ENCODE measurements at places on chromosomes 4 and X.

DNA sequence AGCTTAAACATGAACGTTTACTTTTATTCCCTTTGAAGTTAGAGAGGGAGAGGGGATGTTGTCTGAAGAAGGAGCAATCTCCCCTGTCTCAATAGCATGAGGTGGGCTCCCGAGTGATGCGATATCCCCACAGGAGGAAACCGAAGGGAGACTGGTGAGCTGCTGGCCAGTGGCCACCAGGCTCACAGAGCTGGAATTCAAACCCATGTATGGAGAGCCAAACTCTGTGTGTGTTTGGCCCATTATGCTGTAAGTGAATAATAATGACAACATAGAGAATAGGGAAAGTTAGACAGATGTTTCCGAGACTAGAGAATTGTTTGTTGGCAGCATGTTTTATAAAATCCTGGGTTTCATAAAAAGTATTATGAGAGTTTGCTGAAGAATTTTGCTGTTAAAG lies 66.1 kb upstream of the CLNK start:
- no peak for DNase-seq

- no peak for DNase-seq
Observed at GRCh38 chr4:173883821-173884220, 353.8 kb upstream of the HAND2 start.

GRCh38 chr4:12359420-12359819 lies 930.7 kb upstream of the HS3ST1 start:
- no peak for DNase-seq

- DNase-seq = peak; percentile 92
Observed at GRCh38 chrX:66728818-66729271, 90.0 kb upstream of the EDA2R start.

DNA sequence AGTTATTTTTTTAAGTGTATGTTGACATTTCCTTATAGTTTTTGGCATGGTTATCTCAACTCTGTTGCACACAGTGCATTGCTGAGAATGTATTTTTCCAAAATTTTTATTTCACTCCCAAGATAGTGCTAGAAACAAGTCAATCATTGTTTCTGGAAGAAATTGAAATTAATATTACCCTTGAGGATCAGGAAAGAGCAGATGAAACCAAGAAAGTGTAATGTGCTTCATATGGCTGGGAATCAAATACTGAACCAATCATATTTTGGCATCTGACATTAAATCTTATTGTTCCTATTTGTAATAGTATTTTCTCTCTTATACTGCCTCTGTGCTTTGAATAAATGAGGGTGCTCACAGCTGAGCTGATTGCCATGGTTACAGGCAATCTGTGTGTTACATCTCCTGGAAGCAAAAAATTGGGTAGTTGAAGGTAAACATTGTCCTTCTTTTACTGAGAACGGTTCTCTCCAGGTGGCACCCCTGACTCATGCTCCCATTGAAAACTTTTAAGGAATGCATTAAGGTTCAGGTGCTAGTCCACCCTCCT lies 358.2 kb upstream of the NR3C2 start:
- DNase-seq = no peak

- peak; percentile 57 for DNase-seq
Observed at GRCh38 chrX:153780678-153781427, at the start of gene SRPK3. SRPK3 (plus strand) TSS chrX:153781041; CDS start chrX:153781087, 46 bp downstream.

DNA sequence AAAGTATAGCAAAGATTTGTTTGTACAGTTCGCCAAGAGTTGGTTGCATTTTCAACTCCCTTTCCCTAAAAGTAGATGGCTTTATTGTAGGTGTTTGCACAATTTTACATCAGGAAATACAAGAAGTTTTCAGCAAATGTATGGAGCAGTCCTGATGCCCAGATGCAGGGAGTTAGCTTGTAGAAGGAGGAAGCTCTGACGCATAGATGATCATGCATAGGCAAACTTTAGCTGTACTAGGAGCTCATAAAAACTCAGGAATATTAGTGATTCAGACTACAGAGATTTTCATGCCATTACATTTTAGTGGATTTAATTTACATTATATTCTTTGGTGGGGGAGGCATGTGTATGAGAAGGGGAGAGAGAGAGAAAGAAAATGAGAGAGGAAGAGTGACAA lies 62.9 kb downstream of the TMPRSS11D start:
- DNase-seq = no peak

DNA sequence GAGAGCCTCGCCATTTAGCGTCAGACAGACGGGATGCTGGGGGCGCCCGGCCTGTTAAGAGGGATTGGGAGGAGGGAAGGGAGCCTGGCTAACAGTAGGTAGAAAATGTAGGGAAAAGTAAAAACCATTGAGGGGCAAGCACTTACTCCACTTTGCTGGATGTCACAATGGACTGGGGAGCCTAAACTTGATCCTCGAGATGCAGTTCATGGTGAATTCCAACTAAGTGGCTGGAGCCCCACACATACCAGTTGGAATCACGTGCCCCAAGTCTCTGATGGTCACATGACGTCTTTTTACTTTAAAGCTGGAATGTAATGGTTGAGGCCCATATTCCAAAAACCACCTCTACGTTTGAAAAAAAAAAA lies 1.5 kb downstream of the PLS3 start:
- DNase-seq = no peak

- no peak for DNase-seq
Observed at GRCh38 chrX:13126775-13127174, 82.4 kb upstream of the FAM9C start.

GRCh38 chr4:183504930-183505610 lies at the start of gene ING2:
ING2 (plus strand) TSS chr4:183505058; CDS start chr4:183505196, 138 bp downstream.
- peak; percentile 64 for DNase-seq

DNA sequence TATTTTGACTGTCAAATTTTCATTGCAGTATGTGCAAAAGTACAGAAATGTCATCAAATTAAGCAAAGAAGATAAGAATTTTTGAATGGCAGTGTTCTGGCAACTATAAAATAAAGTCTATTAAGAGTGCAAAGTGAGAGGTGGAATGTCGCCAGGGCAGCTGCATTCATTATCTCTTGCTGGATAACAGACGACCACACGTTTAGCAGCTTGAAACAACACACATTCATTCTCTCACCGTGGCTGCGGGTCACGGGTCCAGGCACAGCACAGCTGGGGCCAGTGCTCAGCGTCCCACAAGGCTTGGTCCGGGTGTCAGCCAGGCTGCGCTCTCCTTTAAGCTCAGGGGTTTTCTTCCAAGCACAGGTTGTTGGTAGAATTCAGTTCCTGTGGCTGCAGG lies 113.9 kb downstream of the GPR143 start:
- DNase-seq = no peak

DNA sequence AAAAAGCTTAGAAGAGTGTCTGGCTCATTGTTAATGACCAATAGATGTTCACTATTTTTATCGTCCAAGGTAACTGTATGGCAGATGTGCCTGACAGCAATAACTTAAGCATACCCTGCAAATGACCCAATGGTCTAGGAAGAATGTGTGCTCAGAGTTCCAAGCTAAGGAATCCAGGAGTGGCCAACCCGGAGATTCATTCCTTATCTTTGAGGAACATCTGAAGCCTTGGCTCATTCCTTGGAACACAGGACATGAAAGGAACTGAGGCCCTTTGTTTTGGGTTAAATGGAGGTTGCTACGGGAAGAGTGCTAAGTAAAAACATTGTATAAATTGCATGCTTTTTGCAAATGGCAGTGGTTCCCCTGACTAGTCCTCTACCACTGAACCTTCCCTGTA lies 38.9 kb upstream of the EFNB1 start:
- peak; percentile 44 for DNase-seq

GRCh38 chr4:152462047-152462446 lies 73.8 kb downstream of the FBXW7 start:
- DNase-seq = no peak

DNA sequence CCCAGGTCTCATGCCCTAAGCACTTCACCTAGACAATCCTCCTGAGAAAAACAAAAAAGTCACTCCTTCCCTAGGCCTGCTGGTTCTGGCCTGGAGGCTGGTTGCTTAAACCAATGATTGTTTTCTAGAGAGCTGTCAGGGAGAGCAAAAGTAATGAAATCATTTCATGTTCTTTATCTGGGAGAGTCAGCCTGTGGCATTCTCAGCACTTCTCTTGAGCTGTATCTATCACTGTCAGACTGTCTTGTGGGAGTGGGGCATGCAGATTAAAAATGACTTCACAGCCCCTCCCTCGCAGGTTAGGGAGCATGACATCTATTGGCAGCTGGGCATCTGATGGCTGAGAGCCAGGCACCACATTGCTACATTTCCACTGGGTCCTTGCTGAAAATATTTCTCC lies 20.4 kb upstream of the TMEM154 start:
- peak; percentile 79 for DNase-seq

GRCh38 chr4:169464080-169464479 lies 148.3 kb downstream of the NEK1 start:
- no peak for DNase-seq

DNA sequence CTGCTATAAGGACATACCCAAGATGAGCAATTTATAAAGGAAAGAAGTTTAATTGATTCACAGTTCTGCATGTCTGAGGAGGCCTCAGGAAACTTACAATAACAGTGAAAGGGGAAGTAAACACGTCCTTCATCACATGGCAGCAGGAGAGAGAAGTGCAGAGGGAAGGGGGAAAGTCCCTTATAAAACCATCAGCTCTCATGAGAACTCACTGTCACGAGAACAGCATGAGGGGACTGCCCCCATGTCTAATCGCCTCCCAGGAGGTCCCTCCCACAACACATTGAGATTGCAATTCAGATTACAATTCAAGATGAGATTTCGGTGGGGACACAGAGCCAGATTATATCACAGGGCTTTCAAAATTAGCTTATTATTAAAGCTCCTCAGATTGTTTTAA lies 209.5 kb upstream of the PPP3CA start:
- no peak for DNase-seq

DNA sequence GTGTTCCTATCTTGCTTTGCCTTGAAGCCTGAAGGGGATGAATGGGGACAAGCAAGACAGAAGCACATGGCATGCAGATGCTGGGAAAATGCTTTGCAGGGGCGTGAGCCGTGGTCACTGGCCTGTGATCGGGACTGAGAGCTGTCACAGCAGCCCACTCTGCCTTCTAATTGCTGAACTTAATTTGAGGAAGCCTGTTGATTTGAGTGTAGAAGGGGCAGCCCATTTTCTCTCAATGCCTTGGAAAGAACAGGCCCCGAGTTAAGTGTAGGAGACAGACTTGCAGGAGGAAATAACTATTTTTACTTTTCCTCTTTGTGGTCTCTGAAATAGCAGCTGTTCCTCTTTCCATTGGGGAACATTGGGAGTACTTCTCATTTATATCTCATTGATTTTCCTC lies 26.1 kb upstream of the TBC1D1 start:
- DNase-seq = no peak

- DNase-seq = no peak
Observed at GRCh38 chr4:98969878-98970785, 25.4 kb upstream of the METAP1 start.

GRCh38 chrX:19046343-19047215 lies 62.7 kb upstream of the PHKA2 start:
- no peak for DNase-seq

- peak; percentile 16 for DNase-seq
Observed at GRCh38 chrX:20382518-20383297, 116.0 kb upstream of the RPS6KA3 start.

DNA sequence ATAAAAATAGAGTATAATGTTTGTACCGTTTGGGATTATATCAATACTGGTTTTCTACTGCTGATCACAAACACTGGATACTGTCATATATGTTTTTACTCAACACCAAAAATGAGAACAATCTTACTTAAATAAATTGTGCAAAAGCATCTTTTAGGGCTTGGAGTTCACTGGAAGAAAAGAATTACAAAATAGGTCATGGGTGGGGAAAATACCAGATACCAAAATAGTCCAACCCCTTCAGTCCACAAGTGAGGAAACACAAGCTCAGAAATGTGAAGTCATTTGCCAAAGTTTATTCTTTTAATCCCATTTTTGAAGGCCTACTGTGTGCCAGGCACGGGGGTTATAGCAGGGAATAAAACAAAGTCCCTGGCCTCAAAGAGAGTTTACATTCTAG lies 64.4 kb downstream of the ADGRG2 start:
- DNase-seq = no peak

DNA sequence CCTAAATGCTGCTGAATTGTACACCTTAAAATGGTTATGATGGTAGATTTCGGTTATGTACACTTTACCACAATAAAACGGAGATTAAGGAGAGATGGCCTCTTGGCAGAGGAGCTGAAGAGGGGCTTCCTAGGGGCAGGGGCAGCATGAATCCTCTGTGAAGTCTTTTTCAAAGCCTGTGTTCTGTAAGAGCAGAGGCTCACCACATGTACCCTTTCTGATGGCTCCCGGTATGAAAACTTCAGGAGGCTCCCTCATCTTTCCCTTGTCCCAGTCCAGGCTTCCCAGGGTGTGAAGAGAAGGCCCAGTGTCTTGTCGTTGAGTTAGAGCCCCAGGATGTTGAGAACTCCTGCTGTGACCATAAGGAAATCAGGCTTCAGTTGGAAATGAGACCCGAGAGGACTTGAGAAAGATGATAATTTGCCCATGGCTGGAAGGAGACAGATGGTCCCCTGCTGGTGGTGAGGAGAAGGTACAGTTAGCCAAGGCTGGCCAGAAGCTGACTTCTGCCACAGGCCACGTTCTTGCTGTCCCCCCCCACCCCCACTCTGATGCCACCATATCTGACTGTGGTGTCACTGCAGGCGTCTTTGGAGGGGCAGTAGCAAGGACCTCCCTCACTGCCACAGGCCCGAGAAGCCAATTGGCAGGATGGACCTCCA lies 31.8 kb upstream of the MTM1 start:
- no peak for DNase-seq

DNA sequence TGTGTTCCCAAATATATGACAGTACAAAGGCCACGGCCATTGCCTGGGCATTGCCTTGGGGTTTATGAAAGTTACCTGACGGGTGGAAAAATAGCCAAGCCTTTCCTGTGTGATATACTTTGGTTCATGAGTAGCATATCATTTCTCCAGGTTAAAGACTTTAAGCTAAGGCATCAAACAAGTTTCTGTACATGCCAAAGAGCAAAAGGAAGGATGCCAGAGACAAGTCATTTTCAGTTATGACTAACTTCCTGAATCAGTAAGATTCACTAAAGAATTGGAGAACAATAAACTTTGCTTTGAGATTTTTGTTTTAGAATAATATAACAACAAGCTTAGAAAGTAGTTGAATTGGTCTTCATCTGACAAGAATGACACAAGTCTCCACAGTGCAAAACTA lies 9.7 kb upstream of the GUF1 start:
- DNase-seq = no peak

All from ELF-1 (cell line).